ENCODE measurements at places on chromosomes 11 and 22.

- DNase-seq, result no peak
Observed at GRCh38 chr11:43532041-43532440, 148.5 kb upstream of the HSD17B12 start.

- no peak for DNase-seq
Observed at GRCh38 chr11:14813516-14813915, 78.5 kb downstream of the CYP2R1 start.

- DNase-seq, result no peak
Observed at GRCh38 chr11:76076749-76077148, 129.6 kb downstream of the WNT11 start.

- DNase-seq, result no peak
Observed at GRCh38 chr11:81421251-81421860, 1312.3 kb downstream of the FAM181B start.

GRCh38 chr11:105609832-105610781 is at the start of gene GRIA4:
TSS of gene GRIA4 (plus strand) at chr11:105610073. CDS start at chr11:105610998, 925 bp downstream.
- peak; percentile 38 for DNase-seq

DNA sequence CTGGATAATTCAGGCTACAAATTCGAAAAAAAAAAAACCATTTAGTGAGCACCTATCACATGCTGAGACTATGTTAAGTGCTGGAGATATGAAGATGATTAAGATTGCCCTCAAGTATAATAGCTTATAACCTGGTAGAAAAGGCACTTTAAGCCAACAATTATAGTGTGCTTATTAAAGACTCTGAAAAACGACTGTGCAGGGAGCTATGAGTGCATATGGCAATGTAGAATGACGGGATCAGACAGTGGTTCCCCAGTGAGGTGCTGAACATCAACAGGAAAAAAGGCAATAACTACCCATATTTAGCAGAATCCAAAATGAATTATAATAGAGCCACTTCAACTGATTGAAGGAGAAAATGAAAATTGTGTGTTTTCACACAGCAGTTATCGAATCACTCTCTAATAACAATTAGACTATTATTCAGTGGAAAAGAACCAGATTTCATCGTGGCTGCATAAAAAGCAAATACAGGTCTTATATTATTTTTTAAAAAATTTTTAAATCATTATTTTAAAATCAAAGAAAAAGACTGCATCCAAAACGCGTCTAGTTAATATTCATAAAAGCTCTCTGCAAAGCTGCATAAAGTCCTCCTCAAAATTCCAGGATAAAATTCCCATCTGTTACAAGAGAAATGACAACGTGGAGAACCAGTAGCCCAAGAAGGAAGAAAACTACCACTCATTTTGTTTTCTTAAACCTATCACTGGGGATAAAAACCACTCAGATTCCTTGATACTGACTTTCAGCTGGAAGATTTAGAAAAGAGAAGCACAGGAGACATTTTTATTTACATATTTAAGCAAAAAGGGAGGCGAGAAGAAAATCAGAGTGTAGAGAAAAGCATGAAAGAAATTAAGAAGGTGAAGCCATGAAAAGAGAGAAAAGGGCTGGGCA is 1.1 kb downstream of the MTMR2 start:
- peak; percentile 15 for DNase-seq

GRCh38 chr22:30906411-30906810 is 62.2 kb downstream of the MORC2 start:
- no peak for DNase-seq

DNA sequence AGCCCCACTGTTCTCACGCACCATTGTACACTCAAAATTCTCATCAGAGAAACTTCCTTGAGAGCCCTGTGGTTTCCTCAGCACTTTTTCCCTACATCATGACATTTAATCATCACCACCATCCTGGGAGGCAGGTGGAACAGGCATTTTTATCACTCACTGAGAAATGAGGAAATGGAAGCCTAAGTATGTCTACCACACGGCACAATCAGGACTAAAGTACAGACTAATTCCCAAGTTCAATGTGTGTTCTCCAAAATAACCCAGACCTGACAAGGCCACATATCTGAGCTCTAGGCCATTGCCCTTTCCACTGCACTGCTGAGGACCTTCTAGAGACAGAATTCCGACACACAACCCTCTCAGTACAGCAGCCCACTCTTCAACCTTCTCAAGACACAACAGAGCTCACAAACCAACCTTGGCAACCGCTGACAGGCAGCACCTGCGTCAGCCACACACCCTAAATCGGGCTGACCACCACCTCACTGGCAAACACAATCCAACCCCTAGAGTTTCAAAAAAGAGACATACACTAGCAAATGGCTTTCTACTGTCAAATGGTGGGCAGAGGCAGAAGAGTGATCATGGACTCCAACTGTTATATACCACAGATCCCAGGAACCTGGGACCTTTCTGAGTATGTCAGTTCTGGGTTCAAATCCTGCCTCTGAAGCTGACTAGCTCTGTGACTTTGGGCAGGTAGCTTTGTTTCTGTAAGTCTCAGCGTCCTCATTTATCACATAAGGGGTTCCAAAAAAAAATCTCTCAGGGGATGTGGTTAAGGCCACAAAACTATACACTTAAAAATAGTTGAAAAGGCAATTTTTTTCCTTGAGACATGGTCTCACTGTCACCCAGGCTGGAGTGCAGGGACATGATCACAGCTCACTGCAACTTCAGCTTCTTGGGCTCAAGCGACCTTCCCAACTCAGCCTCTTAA is 16.3 kb downstream of the SMCO4 start:
- DNase-seq, result no peak

DNA sequence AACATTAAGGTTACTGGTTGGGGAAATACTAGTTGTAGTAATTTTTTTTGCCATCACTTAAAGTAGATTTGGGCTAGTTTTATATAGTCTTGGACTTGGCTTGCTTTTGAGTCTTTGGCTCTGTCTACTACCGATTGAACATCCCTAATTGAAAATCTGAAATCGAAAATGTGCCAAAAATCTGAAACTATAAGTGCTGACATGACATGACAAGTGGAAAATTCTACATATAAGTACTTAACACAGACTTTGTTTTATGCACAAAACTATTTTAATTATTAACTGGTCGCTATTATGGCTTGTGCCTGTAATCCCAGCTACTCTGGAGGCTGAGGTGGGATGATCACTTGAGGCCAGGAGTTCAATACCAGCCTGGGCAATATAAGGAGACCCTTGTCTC is 22.5 kb downstream of the RNF169 start:
- DNase-seq, result no peak

- DNase-seq, result no peak
Observed at GRCh38 chr22:31083923-31084810, 3.0 kb downstream of the SMTN start.

- no peak for DNase-seq
Observed at GRCh38 chr11:62130283-62131169, 6.7 kb downstream of the INCENP start.

- DNase-seq, result peak; percentile 86
Observed at GRCh38 chr11:77127235-77127911, 673 bp upstream of the MYO7A start.

DNA sequence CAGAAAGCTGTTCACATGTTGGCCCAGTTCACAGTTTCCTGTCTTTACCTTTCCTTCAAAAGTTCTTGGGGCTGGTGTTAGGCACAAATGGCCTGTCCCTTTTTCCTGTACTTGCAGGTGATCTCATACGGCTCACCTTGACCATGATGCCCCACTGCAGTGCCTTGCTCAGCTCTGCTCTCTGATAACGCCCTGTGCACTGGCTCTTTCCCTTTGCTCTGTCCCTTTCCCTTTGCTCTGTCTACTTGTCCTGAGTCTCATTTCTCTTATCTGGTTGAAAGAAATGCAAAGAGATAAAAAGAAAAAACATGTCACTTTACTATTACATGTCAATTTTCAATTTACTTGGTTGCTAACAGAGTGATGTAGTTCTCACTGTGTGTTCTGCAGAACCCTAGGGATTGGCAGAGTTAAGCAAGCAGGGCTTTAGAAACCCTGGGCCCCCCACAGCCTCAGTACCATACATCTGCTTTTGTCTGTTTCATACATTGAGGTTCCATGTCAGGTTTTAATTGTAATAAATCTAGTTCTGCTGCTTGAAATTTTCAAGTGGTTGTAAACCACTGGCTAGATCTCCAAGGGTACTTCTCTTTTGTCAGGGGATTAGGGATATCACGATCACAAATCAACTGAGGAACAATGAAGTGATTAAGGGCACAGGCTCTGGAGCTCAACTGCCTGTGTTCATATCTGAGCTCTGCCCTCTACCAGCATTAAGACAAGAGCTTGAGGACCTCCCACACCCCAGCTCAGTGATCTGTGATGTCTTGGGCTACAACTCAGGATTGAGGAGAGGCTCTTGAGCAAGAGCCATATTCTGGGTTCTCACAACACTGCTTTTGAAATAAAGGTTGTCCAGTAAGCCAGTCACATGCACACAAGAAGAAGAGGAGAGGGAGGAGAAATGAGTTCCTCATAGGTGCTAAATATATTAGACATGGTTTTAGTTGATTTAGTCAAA is 16.3 kb upstream of the SORL1 start:
- DNase-seq, result no peak

DNA sequence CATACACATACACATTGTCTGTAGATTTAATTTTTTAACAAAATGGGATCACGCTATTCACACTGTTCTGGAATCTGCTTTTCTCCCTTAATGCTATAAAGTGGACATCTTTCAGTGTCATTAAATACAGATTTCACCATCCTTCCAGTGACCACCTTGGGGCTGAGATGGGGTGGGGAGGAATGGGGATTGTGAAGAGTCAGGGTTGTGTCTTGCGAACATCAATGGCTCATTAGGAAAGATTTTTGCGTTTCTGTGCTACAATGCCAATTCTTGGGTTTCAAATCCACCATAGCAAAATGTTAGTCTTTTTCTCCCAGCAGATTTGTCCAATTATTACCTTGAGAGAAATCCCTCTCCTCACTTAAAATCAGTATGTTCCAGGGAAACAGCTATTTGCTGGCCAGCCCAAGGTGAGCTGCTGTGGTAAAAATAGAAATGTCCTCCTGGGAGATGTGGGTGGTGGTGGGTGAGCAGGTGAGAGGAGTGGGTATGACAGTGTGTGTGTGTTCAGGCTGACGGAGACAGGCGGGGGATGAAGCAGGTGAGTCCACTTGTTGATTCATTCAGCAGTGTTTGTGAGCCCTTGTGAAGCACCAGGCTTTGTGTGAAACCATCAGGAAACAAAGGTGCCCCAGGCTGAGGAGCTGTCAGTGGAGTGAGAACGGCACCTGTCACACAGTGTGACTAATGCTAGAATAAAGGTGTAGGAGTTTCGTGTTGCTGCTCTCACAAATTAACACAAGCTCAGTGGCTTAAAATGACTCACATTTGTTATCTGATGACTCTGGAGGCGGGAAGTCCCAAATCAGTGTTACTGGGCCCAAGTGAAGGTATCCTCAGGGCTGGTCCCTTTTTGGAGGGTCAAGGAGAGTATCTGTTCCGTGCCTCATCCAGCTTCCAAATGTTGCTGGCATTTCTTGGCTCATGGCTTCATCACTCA is 1.7 kb upstream of the CBX6 start:
- no peak for DNase-seq

GRCh38 chr22:43253839-43254238 is 66.9 kb upstream of the TTLL12 start:
- DNase-seq, result no peak

GRCh38 chr11:96090711-96091110 is 166.8 kb upstream of the MTMR2 start:
- peak; percentile 71 for DNase-seq

- no peak for DNase-seq
Observed at GRCh38 chr22:20084547-20085413, 4.7 kb downstream of the DGCR8 start.

DNA sequence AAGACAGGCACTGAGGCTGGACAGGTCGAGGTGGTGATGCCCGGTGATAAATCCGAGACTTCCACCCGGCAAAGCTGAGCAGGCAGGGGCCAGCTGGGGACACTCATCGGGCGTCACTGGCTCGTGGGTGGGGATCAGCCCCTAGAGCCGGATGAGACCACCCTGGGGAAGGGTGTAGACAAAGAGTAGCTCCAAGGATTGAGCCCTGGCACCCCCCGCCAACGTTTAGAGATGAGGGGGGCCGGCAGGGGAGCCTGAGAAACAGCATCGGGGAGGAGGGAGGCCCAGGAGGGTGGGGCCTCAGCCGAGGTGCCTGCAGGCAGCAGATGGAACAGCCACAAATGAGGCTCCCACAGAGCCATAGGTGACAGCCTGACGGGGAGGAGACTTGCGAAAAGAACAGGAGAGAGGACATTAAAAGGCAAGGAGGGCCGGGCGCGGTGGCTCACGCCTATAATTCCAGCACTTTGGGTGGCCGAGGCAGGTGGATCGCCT is 27.4 kb upstream of the CBX7 start:
- no peak for DNase-seq

GRCh38 chr11:93686812-93687211 is 25.3 kb downstream of the CEP295 start:
- DNase-seq, result peak; percentile 70

- no peak for DNase-seq
Observed at GRCh38 chr11:6962673-6963072, 36.4 kb downstream of the ZNF215 start.

- no peak for DNase-seq
Observed at GRCh38 chr11:121237686-121238658, 54.6 kb upstream of the SC5D start.

GRCh38 chr22:50277761-50278160 is 7.6 kb upstream of the MAPK11 start:
- DNase-seq, result no peak

- DNase-seq, result peak; percentile 64
Observed at GRCh38 chr22:23402275-23403151, 177.6 kb downstream of the IGLL1 start.

DNA sequence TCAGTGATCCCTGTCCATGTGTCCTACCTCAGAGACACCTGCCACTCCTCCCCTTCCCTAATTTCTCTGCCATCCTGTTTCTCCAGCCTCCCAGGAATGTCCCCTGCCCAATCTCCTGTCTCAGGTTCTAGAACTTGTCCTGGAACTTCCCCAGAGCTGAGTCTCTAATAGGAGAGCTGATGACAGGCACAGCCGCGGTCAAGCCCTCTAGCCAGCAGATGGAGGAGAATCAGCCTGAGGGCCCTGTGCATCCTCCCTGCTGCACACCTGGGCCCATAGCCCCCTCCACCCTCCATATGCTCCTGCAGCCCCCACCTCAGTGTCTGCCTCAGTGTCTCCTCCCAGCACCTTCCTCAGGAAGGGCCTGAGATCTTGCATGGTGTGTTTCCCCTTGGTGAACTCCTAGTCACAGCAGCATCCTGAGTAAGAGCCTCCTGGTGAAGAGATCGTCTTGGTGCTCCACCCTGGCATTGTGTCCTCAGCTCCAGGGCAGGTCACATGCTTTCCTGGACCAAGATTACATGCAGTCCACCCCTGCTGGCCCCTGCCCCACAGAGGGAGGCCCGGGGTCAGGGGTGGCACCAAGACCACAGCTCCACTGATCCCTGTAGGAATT is 43.9 kb upstream of the VPREB1 start:
- DNase-seq, result no peak

- no peak for DNase-seq
Observed at GRCh38 chr11:126339073-126339862, 16.2 kb upstream of the ST3GAL4 start.

DNA sequence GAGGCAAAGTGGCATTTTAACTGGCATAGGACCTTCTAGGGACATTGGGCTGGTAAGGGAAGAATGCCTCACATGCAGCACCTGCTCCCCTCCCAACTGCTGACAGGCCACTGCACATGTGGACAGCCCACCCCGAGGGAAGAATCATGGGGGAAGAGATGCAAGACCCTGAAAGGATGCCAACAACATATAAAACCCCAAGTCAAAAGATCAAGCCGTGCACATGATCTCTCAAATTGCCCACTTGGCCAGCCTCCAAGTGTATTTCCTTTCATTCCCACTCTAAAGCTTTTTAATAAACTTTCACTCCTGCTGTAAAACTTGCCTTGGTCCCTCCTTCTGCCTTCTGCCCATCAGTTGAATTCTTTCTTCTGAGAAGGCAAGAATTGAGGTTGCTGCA is 947.8 kb upstream of the CCDC90B start:
- no peak for DNase-seq
